PC-9 (cell line): ENCODE measurements at places on chromosomes 3 and 15.

DNA sequence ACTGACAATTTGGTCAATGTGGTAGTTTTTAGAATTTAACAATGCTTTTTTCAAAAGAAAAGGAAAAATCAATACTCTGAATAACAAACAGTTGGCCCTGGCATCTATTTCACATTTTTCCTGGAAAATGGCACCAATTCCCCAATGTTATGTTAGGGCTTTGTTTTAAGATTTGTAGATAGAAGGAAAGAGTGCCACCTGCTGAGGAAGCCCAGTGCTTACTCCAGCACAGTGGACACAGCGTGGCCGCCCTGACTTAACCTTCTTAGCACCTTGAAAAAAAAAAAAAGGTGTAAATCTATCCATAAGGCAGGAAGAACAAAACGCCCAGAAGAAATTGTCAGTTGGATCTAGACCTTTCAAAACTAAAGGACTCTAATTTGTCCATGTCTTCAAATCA, 110.7 kb upstream of the CNTN4 start:
- no peak for DNase-seq

- DNase-seq, result no peak
Measured at GRCh38 chr15:75309711-75310110, 26.2 kb upstream of the COMMD4 start.

DNA sequence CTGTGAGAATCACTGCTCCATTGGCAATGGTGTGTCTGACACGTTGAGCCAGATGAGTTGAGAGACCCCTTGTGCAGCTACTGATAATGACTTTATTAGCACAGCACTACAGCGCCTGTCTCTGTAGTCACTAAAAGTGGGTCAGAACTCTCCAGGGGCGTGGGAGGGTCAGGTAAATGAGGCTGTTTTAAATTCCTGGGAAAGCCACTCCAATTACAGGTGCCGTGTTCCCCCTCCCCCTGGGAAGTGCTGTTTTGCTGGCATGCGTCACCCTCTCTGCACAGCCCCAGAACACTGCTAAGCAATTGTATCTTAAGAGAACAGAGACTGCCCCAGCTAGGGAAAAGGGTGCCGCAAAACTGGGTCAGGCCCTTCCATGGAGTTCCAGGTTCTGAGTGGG, 21.5 kb upstream of the CPNE9 start:
- DNase-seq, result no peak

GRCh38 chr3:77242371-77242770, 202.5 kb downstream of the ROBO2 start:
- DNase-seq, result no peak

DNA sequence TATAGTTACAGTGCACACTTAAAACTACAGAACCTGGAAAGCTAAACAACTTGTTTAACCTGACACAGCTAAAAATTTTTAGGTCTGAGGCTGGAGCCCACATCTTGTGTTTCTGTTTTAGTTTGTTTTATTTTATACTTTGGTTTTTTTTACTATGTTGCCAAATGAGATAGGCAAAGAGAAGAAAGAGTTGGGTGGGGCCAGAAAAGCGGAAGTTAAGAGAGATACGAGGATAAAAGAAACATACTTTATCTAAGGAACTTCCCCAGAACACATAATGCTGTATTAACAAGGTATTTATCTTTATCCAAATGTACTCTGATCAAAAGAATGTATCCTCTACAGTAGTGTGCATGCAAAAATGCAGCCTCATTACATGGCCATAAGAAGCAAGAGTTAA, 1145.7 kb downstream of the EPHA3 start:
- no peak for DNase-seq

- no peak for DNase-seq
Measured at GRCh38 chr3:141076797-141077571, 25.8 kb downstream of the SPSB4 start.

- no peak for DNase-seq
Measured at GRCh38 chr3:38490281-38491030, 5.7 kb upstream of the EXOG start.

GRCh38 chr15:83300826-83301225, 16.4 kb upstream of the BNC1 start:
- no peak for DNase-seq
